Fibroblast of mammary gland (primary cell): ENCODE measurements at places on chromosomes 13 and 19.

DNA sequence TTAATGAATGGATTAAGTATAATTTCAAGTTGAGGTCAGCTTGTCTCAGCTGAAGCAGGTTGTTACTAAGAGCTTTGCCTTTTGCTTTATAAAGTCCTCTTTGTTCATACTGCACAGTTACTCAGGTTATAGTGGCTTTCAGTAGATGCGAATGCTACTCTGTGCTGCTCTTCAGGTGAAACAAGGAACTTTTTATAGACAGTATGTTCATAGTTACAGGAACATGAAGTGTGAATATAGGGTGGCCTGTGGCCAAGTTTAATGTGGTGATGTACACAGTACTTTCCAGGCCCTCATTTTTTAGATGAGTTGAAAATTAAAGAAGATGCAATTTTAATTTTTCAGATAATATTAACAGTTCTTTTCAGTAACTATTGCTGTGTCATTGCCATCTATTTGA lies 20.8 kb downstream of the SUGT1 start:
- DNase-seq: no peak

- DNase-seq: peak; percentile 37
Observed at GRCh38 chr19:5957170-5957569, 20.8 kb downstream of the RANBP3 start.

DNA sequence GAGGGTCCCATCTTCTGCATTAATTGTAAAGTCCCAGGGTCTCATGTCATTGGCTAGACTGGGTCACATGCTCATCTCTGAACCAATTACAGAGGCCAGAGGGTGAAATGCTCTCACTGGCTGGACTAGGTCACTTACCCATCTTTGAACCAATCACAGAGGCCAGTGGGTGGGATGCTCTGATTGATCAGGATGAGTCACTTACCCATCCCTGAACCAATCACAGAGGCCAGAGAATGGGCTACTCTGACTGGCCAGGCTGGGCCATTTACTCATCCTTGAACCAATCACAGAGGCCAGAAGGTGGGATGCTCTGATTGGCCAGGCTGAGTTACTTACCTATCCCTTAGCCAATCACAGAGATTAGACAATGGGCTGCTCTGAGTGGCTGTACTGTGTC lies 5.3 kb downstream of the MISP start:
- DNase-seq: peak; percentile 78

DNA sequence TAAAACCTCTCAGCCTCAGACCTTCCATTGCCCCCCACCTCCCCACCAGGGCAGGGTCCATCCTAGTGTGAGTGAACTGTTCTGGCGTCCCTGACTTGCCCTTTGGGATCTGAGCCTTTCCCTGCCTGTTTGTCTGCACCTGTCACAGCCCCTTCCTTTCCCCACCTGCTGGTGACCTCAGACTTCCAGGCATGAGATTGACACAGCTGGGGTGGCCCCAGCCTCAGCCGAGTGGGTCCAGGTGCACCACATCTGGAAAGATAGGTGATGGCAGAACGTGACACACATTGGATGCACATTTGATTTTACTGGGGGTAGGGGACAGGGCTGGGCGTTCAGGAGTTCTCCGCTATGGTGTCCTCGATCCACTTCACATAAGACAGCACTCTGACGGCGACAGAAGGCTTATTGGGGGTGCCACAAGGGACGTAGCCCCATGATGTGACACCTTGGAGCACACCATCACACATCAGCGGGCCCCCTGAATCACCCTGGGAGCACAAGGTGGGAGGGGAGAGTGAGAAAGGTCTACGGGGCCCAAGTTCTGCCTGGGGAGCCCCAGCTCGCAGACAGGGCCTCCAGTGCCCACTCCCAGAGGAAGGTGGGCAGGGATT lies 4.6 kb downstream of the KLK1 start:
- DNase-seq: no peak
